GM23338 (cell line): ENCODE measurements at places on chromosomes 11 and 22. TPM values are rescaled to one million over a fixed set of nuclear protein-coding genes. Genes with fewer than 3 reads are reported as not detected.

CASP1 gene
- polyA plus RNA-seq, result not detected in 2 replicates

CCDC116 gene
- polyA plus RNA-seq, result 0.35 TPM in 1 of 2 replicates, not detected in the other

RCOR2 gene
- polyA plus RNA-seq, result 4.7 and 5.5 TPM in 2 replicates

UBQLN3 gene
- not detected in 2 replicates for polyA plus RNA-seq

WT1 gene
- not detected in 2 replicates for polyA plus RNA-seq

TRIM68 gene
- polyA plus RNA-seq, result 1.6 and 2.2 TPM in 2 replicates
